ENCODE measurements at places on chromosomes 6 and 20.

- peaks cover 41% of the 10 kb centered on the region for H3K4me1 ChIP-seq
- DNase-seq, result no peak
- H3K27ac ChIP-seq, result no peak overlapping the region
- peaks cover 12% of the 10 kb centered on the region for H3K36me3 ChIP-seq
- no peak overlapping the region for H3K4me3 ChIP-seq
Observed at GRCh38 chr6:132495604-132496079, 17.3 kb downstream of the STX7 start.

- DNase-seq, result peak; percentile 18
- peaks cover 32% of the 10 kb centered on the region for H3K4me1 ChIP-seq
- no peak overlapping the region for H3K27ac ChIP-seq
- no peak overlapping the region for H3K4me3 ChIP-seq
Observed at GRCh38 chr6:43709654-43710303, 22.2 kb upstream of the MRPS18A start.

GRCh38 chr20:14879839-14880238 lies 542.4 kb upstream of the FLRT3 start:
- no peak overlapping the region for H3K27ac ChIP-seq
- no peak for DNase-seq
- no peak overlapping the region for H3K4me3 ChIP-seq
- no peaks in the 10 kb centered on the region for H3K4me1 ChIP-seq
- no peaks in the 10 kb centered on the region for H3K36me3 ChIP-seq
- no peaks in the 10 kb centered on the region for H3K27me3 ChIP-seq

DNA sequence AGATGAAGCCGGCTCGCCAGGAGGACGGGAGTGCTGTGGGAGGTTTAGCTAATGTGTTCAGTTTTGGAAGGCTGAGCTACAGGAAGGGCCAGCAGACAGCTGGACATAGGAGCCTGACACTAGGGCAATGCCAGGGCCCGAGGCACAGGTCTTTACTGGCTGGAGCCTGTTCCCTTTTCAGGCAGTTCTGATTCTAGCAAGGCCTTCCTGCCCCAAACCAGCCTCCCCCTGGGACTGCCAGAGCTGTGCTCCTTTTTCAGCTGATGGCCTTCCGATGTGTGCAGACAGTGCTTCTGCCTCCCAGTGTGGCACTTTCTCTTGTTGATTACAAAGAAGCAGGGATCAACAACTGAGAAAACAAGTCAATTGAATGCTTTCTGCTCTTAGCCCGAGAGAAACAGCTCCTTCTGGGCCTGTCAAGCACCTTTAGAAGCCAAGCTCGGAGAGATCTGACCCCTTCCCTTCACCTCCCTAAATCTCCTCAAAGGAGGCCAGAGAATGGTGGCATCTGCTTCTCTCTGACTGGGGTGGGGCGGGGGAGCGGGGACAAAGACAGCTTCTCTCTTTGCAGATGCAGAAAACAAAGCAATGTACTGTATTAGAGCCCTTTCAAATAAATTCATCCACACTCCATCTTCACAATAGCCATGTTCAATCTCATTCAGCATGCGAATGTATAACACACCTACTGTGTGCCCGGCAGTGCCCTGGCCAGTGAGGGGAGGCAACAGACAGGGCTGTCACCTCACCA lies 63.2 kb downstream of the RAB44 start:
- no peak overlapping the region for H3K4me3 ChIP-seq
- H3K36me3 ChIP-seq, result no peaks in the 10 kb centered on the region
- H3K27me3 ChIP-seq, result no peaks in the 10 kb centered on the region
- no peak for DNase-seq
- H3K27ac ChIP-seq, result no peak overlapping the region

DNA sequence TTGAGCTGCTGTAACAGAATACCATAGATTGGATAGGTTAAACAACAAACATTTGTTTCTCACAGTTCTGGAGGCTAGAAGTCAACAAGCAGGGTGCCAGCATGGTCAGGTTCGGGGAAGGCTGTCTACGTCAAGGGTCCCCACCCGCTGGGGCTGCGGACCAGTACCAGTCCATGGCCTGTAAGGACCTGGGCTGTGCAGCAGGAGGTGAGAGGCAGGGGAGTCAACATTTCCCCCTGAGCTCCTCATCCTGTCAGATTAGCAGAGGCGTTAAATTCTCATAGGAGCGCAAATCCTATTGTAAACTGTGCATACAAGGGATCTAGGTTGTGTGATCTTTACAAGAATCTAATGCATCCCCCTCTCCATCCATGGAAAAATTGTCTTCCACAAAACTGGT lies 3.8 kb downstream of the ADGB start:
- no peak overlapping the region for H3K27ac ChIP-seq
- no peak for DNase-seq
- H3K27me3 ChIP-seq, result no peaks in the 10 kb centered on the region
- H3K4me1 ChIP-seq, result peaks cover 11% of the 10 kb centered on the region

DNA sequence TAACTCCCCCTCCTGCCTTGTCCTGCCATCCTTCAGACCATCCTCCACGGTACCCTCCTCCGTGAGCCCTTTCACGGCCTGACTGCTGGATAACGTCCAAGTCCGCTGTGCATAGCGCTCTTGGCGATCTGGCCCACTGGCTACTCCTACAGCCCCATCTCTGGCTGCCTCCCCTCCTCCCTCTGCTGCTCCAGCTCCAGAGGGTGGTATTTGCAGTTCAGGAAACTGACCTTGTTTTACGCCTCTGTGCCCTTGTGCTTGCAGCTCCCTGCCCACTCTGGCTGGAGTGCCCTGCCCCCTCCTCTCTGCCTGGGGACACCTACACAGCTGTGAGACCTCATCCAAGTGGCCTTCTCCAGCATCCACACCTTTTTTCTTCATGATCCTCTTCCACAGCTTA lies 6.5 kb upstream of the RREB1 start:
- no peak for DNase-seq
- no peak overlapping the region for H3K4me3 ChIP-seq
- no peaks in the 10 kb centered on the region for H3K4me1 ChIP-seq
- H3K27ac ChIP-seq, result no peak overlapping the region

DNA sequence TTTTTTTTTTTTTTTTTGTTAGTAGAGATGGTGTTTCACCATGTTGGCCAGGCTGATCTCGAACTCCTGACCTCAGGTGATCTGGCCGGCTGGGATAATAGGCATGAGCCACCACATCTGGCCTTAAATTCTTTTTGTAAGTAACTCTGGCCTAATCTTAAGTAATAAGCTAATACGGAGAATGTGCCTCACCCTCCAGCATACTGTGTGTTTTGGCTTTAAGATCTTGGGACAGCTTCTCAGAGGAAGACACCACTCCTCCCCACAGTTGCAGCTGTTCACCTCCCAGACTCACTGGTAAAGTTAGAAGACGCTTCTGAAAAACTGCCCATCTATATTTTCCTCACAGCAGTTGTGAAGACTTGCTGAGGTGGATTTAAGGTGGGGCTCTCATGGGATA lies 120.8 kb downstream of the CCDC170 start:
- no peaks in the 10 kb centered on the region for H3K36me3 ChIP-seq
- no peak overlapping the region for H3K4me3 ChIP-seq
- no peaks in the 10 kb centered on the region for H3K4me1 ChIP-seq
- no peaks in the 10 kb centered on the region for H3K27me3 ChIP-seq

Data from upper lobe of right lung (tissue), 1 donor.